ENCODE measurements at places on chromosomes 12 and 14.

GRCh38 chr12:7075518-7075917 is 15.0 kb downstream of the C1S start:
- DNase-seq: no peak

DNA sequence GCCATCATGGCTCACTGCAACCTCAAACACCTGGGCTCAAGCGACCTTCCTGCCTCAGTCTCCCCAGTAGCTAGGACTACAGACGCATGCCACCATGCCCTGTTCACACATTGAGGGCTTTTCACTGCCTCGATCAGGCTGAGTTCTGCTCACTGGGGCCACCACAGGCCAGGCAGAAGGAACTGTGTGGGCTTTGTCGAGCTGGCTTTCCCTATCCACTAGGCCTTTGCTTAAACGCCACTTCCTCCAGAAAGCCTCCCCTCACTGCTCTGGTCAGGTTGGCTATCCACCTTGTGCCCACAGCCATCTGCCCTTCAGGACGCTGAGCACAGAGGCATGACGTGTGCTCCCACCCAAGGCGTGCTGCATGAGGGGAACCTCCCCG is 45.2 kb downstream of the MLXIP start:
- DNase-seq: no peak

DNA sequence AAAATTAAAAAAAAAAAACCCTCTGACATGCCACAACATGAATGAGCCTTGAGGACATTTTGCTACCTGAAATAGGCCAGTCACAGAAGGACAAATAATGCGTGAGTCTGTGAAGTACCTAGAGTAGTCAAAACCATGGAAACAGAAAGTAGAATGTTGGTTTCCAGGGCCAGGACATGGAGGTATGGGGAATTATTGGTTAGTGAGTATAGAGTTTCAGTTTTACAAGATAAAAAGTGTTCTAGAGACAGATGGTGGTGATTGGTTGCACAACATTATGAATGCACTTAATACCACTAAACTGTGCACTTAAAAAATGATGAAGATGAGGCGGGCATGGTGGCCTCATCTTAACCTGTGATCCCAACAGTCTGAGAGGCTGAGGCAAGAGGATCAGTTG is 47.6 kb upstream of the ZFP36L1 start:
- no peak for DNase-seq

GRCh38 chr12:10113075-10113474 is 14.3 kb upstream of the CLEC1A start:
- no peak for DNase-seq

Data from effector CD4-positive, alpha-beta T cell (primary cell).